ENCODE measurements at places on chromosomes 12 and 14.

- no peak for DNase-seq
Measured at GRCh38 chr14:69048456-69048855, 69.4 kb upstream of the ACTN1 start.

DNA sequence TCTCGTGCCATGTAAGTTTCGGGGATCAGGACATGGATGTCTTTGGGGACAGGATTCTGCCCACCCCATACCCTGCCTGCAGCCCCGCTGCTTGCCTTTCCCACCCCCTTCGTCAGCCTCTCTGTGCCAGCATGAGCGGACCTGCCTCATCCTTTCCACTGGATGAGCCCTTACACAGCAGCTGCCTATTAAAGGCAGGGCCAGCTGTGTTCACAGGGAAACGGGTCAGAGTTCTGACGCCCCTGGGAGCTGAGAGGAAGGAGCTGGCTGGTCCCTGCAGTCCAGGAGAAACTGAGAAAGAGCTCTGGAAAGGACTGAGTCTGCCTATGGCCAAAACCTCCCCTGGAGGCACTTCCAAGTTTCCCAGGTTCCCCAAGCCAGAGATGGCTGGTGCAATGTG, 83.5 kb upstream of the NCOR2 start:
- DNase-seq, result no peak

- no peak for DNase-seq
Measured at GRCh38 chr12:64840949-64841717, 16.7 kb downstream of the TBC1D30 start.

GRCh38 chr12:2387103-2387834, 334.5 kb downstream of the CACNA1C start:
- DNase-seq, result peak; percentile 50

DNA sequence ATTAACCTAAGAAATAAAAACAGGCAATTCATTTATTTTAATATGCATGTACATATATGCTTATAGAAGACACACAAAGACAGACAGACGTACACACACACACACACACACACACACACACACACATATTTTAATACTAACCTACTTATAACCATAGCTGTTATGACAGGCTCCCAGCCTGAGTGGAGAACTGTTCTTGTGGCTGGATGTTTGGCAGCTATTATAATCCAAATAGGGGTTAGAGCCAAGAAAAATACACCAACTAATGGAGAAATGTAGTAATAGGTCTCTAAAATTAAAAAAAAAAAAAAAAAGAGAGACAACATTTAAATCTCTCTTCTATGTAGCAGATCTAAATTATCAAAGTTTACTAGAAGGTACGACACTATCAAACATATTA, 91.8 kb downstream of the SLC41A2 start:
- no peak for DNase-seq

- no peak for DNase-seq
Measured at GRCh38 chr12:6372403-6373003, 2.9 kb downstream of the SCNN1A start.

- DNase-seq, result no peak
Measured at GRCh38 chr14:72665259-72665658, 228.6 kb downstream of the DPF3 start.

DNA sequence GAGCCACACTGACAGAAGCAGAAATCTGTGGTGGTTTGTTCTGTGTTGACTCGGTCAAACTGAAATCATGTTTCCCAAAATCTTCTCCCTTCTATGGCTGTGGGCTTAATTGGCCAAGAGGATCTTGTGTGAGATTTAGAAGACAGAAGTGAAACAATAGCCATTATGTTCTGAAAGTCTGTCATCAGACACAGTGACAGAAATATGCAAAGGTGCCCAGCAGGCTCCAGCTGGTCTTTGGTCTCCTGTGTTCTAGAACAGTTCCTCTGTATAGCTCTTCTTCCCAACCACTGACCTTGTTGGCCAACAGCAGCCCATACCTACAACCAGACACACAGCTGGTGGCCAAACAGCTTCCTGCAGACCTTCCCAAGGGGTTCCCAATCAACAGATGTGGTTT, 25.0 kb upstream of the COCH start:
- no peak for DNase-seq

DNA sequence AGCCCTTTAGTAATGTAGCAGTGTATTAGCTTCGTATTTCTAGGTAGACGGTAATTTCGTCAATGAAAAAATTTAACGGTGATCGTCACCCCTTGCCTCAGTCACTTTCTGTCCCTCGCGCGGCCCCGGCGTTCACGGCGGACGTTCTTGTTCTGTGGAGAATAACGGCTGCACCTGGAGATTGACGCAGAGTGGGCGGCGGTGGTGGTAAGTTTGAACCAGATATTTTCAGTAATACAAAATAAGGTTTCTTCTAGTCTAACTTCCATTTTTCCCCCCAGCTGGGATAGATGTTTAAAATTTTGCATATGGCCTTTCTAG, 341 bp downstream of the ZNF10 start:
- DNase-seq, result peak; percentile 24

GRCh38 chr12:110669193-110669502, 19.8 kb downstream of the HVCN1 start:
- no peak for DNase-seq

DNA sequence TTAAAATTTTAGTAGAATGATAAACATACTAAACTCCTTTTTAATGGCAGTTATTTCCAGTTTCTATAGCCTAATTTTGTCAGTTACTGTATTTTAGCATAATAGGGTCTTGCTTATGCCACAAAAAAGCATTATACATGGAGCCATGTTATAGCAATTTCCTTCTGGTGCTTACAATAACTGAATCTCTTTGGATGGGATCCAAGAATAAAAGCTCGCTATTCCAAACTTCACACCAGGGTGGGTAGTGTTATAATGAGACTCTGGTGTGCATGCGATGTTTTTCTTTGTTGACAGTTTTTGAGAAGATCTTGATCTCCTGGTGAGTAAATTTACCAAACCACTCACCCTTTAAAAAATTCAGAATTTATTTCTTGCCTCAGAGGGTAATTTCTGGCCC, 90.4 kb upstream of the CCDC91 start:
- no peak for DNase-seq

- DNase-seq, result no peak
Measured at GRCh38 chr14:82094829-82095345, 561.2 kb upstream of the SEL1L start.

- no peak for DNase-seq
Measured at GRCh38 chr12:101582937-101583336, 11.8 kb upstream of the MYBPC1 start.

GRCh38 chr12:1606021-1606622, 11.7 kb upstream of the FBXL14 start:
- no peak for DNase-seq

DNA sequence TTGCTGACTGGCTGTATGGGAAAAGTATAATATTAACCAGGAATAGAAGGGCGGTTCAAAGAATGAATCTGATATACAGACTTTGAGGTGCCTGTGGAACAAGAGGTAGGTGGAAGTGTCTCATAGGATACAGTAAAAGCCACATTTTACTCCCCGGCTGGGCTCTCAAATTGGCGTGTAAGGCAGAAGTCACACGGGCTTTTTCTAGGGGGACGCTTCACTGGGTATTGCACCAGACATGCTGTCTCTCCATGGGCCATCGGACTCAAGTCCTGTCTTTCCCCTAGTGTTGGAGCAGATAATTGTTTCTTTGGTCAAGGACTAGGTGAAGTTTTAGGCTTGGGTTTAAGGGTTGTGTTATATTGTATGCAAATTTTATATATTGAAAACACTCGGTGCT, 9.1 kb downstream of the TMCC3 start:
- DNase-seq, result no peak

DNA sequence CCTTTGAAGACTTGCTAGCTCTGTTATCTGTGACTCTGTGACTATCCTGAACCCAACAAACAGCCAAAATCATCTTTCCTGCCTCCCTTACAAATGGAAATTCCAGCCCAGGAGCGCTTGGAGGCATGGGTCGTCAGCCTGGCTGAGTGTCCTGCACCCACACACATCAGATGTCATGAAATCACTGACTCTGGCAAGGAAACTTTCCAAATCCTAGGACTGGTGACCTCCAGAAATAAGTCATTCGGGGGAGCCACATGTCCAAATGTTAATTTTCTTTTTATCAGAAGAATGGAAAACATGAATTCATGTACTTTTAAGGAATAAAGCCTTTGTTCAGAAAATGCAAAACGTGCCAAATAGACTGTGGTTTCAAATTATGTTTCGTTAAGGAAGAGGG, 96.3 kb upstream of the EVL start:
- no peak for DNase-seq

DNA sequence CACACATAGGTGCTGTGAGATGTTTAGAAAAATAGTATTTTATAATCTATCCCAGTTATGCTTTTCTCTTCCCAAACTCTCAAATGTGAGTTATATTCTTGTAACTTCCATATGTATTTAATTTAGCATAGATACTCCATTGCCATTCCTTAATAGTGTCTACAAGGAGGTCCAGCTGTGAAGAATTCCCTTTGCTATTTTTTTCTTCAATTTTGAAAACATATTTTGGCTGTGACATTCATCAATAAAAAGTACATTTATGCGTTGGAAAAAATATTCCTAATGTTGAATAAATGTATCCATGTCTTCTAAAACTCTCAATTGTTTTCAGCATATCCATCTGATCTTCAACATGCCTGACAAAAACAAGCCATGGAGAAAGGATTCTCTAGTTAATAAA, 1402.0 kb upstream of the SEL1L start:
- no peak for DNase-seq

GRCh38 chr14:93458234-93458633, 27.5 kb downstream of the UNC79 start:
- DNase-seq, result no peak

GRCh38 chr12:132606927-132607326, 3.5 kb downstream of the LRCOL1 start:
- no peak for DNase-seq

GRCh38 chr14:47744155-47744554, 68.8 kb upstream of the MDGA2 start:
- DNase-seq, result no peak

DNA sequence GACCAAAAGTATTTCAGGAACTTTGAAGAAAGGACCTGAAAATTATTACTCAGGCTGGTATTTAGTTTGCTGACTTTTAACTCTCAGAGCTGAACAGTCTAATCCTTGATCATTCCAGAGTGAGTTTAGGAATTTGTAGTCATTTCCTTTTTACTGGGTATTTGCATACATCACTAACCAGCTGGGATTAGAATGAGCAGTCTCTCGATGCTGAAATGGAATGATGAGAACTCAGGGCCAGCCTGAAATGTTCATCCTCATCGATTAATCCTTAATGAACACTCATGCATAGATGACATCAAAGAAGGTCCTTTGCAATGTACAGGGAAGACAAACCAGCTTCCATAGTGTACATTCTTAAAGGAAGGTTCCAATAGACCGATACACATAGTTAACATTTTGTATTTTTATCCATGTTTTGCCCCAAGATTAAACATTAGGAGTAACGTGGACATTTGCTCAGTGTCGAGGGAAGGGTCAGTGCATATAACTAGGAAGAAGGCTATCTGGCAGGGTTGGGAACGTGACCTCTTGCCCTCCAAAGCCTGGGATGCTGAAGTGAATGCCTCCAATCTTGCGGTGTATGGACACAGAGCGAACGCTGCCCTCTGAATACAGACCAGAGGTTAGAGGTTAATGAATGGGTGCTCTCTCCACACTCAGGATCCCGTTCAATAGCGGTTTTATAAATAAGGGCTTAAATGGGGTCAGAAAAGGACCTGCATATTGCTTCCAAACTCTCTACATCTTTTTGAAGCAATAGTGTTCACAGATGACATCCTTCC, 14.5 kb downstream of the FBXL14 start:
- no peak for DNase-seq

DNA sequence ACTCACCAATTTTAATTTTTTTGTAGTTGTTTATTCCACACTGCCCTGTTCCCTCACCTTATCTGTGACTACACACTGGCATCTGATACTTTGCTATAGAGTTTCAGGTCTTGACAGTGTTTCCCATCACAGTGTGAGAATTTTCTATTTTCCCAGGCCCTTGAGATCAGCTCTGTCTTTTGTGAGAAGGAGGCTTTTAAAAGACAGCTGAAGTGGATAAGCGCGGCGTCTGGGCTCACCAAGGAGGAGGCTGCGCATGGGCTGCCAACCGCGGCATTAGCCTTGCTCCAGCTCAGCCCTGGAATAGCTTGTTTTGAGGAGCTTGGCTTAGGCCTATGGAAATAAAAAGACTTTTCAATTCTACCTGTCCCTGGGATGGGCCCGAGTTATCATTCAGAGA, 181.3 kb downstream of the RMST start:
- DNase-seq, result no peak

GRCh38 chr12:53505555-53506449, 1.5 kb downstream of the NPFF start:
- no peak for DNase-seq

- DNase-seq, result no peak
Measured at GRCh38 chr12:121797937-121798786, 4.7 kb upstream of the RHOF start.

GRCh38 chr14:54498095-54498531, 9.3 kb upstream of the GMFB start:
- DNase-seq, result no peak

DNA sequence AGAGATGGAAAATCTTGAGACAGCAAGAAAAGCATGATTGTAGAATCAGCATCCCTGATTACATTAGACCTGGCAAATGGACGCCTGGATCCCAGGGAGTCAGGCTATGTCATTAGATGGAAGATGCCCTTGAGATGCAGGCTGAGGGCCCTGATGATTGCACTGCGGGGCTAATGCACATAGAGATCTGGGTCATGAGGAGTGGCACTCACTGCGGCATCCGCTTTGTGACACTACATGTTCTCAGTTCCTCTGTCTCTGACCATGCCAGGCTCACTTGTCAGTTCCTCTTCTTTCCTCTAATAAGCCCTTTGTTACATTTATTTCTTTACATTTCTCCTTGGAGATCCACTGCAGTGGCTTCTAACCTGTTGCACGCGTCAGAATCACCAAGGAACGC, 70.1 kb upstream of the GPATCH2L start:
- DNase-seq, result no peak

DNA sequence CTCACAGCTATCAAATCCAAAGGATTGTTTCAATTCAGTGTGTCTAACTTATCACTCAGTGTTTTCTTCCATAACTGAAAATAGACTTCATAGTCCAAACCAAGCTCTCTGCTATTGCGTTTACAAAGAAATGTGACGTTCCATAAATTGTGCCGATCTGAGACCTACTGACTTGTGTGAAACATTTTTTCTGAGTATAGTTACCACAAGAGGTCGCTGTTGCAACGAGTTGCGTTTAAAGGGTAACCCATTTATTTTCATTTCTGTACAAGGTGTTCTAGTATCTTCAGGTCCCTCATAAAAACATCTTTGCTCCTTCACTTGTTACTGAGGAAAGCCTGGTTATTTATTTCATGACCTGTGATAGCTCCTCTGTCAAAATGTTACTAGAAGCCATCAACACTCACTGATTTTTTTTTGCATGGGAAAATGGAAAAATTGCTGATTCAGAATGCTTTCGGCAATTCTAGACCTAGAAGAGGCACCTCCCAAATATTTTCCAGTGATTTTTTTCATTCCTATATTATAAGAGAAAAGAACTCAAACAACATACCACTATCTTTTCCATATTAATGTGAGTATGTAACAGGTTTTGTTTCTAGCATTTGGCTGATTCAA, 60.9 kb upstream of the OR4E1 start:
- no peak for DNase-seq

Data from activated T-cell treated with anti-CD3 and anti-CD28 coated beads for 48 hours (primary cell).